HCEC 1CT (cell line): ENCODE measurements at places on chromosomes 6 and 20.

GRCh38 chr6:107205058-107205998 is 90.0 kb upstream of the BEND3 start:
- no peak for DNase-seq

DNA sequence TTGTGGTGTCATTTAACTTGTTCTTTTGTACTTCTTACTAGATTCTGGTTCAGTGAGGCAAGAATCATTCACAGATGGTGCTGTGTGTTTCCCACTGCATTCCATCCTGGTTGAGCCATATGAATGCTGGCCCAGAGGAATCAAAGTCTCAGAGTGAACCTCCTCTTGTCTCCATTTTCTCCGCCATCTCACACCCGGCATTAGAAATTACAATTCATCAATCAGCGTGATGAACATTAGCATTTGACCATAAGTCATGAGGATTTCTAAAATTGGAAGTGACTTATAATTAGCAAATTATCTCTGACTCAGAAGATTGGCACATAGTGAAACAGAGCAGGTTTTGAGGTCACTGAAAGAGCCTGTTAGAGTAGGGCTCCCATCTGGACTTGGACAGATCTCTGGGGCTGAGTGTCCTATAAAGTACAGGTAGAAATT is 25.2 kb downstream of the TNFAIP3 start:
- DNase-seq: peak; percentile 71

DNA sequence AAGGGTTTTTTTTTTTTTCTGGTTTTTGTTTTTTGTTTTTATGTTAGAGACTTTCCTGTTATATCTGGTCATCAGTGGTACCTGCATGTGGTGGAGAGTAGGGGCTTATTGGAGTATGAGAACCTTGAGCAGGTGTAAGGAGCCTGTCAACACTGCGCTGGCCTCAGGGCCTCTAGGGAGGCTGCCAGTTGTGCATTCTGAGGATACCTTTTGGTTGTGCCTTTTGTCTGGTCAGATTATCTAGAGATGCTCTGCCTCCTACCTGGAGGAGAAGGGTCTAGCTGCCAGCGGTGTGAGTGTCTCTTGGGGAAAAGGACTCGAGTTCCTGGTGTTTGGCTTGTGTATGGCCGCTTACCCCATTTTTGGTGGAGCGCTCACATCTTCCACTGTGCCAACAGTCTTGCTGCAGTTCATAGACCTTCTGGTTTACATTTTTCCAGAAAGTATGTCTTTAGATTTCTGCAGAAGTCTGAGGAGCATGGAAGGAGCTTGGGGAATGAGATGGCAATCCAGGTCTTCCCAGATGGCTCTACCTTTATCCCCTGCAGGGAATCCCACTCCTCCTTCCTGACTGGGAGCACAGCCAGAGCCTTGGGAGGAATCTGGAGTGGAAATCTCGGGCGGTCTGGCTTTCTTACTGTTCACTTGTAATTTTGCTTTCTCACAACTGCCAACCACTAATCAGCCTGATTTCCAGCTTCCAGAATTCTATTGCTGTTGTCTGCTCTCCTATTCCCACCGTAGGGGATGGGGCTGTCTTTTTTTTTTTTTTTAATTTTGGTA is 49.9 kb downstream of the PTPN1 start:
- no peak for DNase-seq

- no peak for DNase-seq
Measured at GRCh38 chr6:2433266-2433665, 187.9 kb upstream of the GMDS start.

DNA sequence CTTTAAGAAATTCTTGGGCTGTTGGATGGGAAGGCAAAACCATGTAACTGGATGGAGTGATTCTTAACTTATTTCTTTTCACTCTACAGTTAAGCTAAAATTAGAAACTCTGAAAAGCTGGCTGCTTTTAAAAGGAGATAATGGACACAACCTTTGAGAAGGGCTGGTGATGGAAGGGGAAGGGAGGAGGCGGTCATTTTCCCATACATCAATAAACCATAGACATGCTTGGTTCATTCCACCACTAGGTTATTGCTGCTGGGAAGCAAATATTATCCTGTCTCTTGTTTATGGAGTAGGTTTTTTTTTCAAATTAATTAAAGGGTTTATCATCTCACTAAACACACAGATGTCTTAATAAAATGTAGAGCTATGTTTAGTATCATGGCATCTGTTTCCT is 76.2 kb downstream of the PLCB1 start:
- no peak for DNase-seq

- DNase-seq: peak; percentile 96
Measured at GRCh38 chr6:163529605-163530004, 115.1 kb downstream of the QKI start.

- DNase-seq: no peak
Measured at GRCh38 chr6:22024973-22025467, 271.8 kb downstream of the PRL start.

DNA sequence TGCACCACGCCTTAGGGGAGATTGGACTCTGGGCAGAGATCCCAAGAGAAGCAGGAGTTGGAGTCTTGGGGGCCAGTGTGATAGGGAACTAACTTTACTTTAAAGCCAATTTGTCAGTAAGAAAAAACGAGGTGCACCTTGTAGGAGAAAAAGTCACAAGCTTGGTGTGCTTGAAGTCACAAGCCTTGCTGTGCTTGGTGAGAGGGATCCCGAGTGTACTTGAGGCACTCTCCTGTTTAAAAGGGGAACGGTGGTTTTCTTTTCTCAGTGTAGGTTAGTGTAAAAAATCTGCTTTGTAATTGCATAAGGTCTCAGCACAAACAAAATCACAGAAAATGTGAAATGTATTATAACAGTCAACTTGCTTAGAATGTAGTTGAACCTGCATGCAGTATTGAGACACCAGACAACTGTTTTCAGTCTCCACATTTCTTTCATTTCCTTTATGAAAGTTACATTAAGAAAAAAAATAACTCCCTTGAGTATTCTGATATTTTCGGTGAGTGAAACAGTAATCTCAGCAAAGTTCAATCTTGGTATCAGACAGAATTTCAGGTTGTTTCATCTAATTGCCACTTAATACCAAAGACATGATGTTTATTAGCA is 111.1 kb upstream of the DUSP22 start:
- DNase-seq: no peak

DNA sequence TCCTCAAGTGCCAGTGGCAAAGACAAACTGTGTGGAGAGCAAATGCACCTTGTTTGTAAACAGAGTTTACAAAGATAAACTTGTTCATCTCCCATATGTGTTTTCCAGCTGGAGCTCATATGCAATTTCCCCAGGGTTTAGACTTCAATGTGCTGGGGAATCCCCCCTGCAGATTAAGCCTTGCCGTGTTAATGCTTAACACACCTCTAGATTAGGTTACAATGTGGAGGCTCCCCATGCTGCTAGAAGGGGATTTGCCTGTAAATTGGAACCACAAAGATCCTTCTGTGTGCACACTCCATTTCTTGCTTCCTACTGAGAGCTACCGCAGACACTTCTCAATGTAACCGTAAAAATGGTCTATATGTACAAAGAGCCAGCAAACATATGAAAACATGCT is 263.1 kb downstream of the TBX18 start:
- no peak for DNase-seq

GRCh38 chr6:154537511-154538325 is 27.2 kb upstream of the CNKSR3 start:
- DNase-seq: no peak

GRCh38 chr6:111238464-111239119 is 151.3 kb downstream of the SLC16A10 start:
- DNase-seq: peak; percentile 86

DNA sequence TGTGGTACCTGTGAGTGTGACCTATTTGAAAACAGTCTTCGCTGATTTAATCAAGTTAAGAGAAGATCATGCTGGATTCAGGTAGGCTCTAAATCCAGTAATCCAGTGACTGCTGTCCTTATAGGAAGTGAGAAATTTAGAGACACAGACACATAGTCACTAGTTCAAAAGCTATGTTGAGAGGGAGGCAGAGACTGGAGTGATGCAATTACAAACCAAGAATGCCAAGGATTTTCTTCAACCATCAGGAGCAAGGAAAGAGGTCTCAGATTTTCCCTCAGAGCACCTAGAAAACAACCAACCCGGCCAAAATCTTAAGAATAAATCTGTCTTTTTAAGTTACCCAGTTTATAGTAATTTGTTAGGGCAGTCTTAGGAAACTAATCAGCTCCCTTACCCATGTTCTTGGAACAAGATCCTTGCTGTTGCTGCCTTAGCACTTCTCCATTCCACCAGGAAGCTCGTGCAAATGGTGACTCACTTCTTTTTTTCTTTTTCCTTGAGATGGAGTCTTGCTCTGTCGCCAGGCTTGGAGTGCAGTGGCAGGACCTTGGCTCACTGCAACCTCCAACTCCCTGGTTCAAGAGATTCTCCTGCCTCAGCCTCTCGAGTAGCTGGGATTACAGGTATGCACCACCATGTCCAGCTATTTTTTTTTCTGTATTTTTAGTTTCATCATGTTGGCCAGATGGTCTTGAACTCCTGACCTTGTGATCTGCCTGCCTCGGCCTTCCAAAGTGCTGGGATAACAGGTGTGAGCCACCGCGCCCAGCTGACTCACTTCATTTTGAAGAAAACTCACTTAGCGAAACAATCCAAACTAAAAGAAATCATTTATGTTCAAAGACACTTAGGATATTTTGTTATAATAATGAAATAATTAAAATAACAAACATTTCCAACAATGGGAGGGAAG is 34.4 kb upstream of the ZNF184 start:
- no peak for DNase-seq

DNA sequence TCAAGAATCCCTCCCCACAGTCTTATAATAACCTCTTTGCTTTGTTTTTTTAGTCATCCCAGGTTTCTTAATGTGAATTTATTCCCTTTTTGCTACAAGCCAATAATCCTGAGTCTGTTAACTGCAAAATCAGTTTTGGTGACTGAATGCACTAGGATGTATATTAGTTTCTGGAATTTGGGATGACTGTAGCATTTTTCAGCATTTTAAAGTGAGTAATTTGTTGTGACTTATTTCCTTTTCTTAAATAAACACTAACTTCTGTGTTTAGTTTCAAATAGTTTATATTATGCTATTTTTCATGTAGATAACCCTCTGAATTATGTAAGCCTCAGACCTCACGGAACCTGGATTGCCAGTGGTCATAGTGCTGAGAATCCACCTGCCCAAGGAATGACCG is 5.5 kb downstream of the CST1 start:
- no peak for DNase-seq

- DNase-seq: no peak
Measured at GRCh38 chr6:54248319-54248718, 59.9 kb upstream of the TINAG start.

GRCh38 chr6:22766979-22767378 is 197.6 kb downstream of the HDGFL1 start:
- DNase-seq: no peak

DNA sequence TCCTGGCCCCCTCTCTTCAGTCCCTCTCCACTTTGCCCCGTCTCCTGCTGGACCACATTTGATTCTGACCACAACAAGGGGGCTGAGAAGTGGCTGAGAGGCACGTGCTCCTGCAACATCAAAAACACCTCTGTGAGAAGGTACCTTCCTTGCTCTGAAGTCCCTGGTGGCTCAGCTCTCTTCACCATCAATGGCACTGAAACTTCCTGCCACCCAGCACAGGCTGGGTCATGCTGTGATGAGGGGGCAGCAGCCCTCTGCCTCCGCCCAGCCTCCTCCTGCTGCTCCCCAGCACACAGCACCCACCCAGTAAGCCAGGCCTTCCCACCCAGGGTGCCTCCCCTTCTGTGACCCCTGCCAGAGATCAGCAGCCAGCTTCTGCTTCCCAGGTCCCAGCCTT is 10.3 kb downstream of the ZMYND8 start:
- no peak for DNase-seq

- no peak for DNase-seq
Measured at GRCh38 chr6:94272327-94272726, 853.0 kb upstream of the EPHA7 start.

DNA sequence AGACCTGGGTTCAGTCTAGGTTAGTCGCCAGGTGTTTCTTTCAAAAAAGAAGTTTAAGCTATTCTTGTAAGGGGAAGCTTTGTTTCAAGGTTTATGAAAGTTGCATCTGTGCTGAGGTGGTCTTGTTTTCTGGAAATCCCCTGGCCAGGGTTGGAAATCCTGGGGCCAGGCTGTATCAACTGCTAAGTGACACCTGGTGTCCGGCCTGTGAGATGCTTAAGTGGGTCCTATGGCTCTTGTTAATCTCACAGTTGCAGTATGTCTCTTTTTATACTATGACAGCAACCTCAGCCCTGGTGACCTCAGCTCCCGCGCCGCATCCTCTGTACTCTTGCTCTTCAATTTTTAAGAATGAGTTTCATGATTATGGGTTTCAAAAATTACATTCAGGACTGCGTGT is 72.0 kb downstream of the CHMP4B start:
- no peak for DNase-seq

DNA sequence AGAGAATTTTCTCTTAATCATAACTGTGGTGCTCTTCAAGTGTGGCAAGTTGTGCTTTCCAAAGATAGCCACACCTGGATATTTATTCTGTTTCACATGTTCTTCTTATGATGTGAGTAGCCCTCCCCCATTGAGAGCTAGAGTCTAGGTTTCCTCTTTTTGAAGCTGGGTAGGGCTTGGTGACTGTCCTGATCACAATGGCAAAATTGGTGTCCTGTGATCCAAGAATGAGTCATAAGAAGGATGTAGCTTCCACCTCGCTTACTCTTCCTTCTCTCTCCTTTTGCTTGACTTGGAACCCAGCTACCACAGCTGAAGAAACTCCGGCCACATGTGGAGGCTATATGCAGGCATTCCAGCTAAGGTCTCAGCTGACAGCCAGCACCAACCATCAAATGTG is 7.4 kb upstream of the IGF2R start:
- DNase-seq: peak; percentile 70

DNA sequence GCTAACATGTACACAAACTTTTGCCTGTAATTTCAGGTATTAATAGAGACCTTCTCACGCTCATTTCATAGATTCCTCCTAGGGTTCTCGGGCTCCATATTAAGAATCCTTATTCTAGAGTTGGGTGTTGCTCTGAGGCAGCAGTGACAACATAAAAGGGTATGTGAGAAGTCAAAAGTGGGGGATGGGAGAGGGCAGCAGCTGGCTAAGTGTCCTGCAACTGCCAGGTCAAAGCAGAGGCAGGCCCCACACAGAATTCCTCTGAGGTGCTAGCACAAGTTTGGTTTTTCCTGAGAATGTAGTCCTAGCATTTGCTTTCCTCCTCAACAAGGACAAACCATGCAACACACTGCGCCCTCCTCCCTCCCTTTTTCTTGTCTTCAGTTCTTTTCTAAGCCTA is 4.6 kb downstream of the NSFL1C start:
- no peak for DNase-seq

- DNase-seq: no peak
Measured at GRCh38 chr6:111566873-111567517, 38.7 kb downstream of the TRAF3IP2 start.
